ENCODE measurements at places on chromosomes 5 and 9.

- DNase-seq = no peak
Observed at GRCh38 chr5:160959804-160960203, 107.8 kb upstream of the ATP10B start.

GRCh38 chr9:112477330-112477729 is 9.3 kb upstream of the KIAA1958 start:
- DNase-seq = no peak

DNA sequence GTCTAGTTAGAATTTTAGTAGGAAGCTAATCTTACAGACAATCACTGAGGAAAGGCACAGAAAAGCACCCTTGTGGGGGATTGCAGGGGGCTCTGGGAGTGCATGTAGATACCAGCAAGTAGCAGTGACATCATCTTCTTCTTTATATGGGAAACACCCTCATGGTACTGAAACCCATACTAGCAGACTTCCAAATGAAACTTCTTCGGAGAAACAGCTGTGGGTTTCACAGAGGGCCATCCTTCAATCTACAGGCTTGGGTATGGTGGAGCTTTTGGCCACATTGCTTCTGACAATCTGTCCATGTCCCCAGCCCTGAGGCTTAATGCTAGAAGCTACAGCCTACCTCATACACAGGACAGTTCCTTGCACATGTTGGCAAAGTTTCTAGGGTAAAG is 165.2 kb upstream of the NFIB start:
- DNase-seq = no peak

GRCh38 chr5:77852514-77853352 is 76.6 kb upstream of the TBCA start:
- no peak for DNase-seq

DNA sequence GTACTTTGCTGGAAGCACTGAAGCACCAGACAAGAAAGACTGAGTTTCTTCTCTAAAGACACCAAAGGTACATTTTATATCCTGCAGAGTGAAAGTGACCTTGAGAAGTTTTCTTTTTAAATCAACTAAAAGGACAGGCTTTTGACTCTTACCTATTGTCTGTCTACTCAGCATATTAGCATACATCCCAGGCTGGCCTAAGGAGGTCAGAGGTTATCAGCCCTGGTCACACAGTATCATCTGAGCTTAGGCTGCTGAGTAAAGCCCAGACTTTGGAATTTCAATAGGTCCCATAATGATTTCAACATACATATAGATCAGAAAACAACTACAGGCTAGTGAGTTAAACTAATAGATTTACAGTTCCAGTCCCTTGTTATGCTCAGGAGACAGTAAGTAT is 10.1 kb upstream of the CDH9 start:
- DNase-seq = no peak

GRCh38 chr5:150498501-150498900 is 9.4 kb upstream of the NDST1 start:
- DNase-seq = no peak

DNA sequence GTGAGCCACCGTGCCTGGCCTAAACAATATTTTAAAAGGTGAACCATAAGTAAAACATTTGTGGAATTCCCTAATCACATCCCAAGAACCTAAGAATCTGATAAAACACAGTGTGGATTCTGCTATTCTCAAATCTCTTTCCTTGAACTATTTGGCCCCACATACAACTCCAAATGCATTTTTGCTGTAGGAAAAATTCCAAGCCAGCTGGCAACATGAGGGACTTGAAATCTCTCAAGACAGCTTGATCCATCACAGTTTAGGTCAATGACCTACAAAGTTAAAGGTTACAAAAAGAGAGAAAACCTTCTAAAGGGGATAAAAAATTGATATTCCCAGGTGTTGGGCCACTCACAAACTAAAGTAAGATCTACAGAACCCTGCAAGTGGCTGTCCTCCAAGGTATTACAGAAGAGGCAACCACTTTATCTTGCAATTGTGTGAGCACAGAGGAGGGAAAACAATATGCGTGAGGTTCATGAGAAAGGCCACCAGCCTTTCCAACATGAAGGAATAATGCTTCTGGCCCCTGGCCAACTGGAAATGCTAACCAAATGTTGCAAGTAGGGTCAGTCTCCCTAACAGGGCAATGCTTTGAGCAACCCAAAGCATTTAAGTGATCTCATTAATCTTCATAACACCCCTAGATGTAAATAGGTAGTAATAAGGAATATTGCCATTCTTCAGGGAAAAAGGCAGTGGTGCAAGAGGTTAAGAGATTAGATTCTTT is 221.4 kb downstream of the SEMA5A start:
- no peak for DNase-seq

- DNase-seq = no peak
Observed at GRCh38 chr9:82880336-82881050, 182.4 kb downstream of the RASEF start.

- DNase-seq = no peak
Observed at GRCh38 chr5:103541569-103541968, 21.0 kb downstream of the NUDT12 start.

DNA sequence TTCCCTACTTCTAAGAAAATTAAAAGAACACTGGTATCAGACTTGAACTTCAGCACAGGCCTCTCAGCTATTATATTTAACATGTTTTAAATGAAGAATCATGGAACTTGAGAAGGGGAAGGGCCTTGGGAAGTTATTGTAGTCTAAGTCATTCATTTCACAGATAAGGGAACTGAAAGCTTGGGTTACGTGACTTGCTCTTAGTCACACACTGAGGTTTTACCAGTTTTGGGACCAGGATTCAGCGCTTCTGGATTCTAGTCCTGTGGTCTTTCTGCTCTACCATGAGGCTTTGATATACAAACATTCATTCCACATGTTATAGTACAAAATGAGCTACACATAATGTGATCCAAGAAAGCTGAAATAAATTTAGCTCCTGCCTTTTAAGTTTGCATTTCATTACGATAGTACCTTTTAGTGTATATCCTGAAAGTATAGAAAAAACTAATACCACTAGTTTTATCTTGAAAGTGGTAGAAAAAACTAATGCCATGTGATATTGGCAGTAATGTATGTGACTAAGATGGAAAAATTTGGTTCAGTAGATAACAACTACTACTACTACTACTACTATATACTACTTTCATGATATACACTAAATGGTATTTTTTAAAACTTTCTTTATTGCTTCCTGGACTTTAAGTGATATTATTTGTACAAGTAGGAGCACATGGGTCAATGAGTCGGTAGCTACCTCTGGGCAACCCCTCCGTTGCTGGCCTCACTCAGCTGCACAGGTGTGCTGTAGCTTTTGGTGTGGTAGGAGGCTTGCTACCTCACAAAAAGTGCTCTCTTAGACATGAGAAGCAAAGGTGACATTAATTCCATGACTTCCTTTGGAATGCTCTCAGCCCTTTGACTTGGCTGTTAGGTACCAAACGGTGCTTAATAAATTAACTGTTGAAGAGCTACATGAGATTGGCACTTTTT is 40.7 kb downstream of the F2RL2 start:
- DNase-seq = no peak

GRCh38 chr5:127508644-127509373 is 8.6 kb upstream of the PRRC1 start:
- no peak for DNase-seq

- no peak for DNase-seq
Observed at GRCh38 chr5:179768326-179769085, 25.3 kb upstream of the LTC4S start.

DNA sequence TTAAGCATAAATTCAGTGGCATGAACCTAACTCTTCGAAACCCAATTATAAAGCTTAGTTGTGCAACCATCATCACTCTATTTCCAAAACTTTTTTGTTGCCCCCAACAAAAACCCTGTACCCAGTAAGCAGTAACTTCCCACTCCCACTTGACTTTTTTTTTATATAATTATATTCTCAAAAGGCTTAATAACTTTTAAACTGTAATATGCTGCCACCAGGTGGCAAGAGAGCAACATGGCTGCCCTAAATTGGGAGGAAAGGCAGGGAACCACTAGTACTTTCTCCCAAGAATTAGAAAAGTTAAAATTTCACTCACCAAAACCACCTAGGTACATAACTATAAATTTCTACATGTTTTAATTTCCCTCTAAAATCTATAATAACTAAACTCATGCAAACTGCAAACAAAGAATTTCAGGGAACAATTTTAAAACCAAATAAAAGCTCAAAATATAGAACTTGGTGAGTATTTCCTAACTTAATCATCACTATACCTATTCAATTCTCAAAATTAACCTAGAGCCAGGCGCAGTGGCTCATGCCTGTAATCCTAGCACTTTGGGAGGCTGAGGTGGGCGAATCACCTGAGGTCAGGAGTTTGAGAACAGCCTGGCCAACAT is 50.2 kb upstream of the RNF38 start:
- no peak for DNase-seq

GRCh38 chr9:113648048-113648447 is 184.5 kb downstream of the RGS3 start:
- no peak for DNase-seq

DNA sequence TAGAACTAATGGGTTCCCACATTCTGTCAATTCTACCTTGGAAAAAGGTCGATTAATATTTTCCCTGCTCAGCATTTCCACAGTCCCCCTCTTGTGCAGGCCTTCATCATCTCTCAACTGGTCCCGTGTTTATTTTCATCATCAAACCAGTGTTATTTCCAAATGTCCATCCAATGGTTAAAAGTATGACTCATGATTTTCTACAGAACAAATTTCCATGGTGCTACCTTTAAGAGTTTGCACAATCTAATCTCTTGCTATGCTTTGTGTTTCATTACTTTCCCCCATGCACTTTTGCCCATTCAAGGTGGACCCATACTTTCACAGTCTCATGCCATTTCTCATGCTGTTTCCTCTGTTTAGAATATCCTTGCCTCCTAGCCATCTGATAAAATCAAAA is 143.7 kb downstream of the CCDC192 start:
- DNase-seq = no peak

DNA sequence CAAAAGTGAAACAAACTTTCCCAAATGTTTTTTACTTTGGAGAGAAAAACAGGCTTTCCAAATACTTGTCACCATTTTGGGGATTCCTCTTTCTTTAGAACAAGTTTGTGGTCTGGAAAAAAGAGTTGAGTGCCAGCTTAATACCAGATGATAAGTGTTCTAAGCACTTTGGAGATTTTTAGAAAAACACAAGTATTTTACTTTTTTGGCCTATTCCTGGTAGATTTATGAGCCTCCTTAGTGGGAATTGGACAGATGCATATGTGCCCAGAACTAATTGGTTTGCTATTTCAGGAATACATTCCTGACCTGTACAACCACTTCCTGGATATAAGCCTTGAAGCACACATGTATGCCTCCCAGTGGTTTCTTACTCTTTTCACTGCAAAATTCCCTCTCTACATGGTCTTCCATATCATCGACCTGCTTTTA is 40.5 kb downstream of the GPR21 start:
- no peak for DNase-seq

DNA sequence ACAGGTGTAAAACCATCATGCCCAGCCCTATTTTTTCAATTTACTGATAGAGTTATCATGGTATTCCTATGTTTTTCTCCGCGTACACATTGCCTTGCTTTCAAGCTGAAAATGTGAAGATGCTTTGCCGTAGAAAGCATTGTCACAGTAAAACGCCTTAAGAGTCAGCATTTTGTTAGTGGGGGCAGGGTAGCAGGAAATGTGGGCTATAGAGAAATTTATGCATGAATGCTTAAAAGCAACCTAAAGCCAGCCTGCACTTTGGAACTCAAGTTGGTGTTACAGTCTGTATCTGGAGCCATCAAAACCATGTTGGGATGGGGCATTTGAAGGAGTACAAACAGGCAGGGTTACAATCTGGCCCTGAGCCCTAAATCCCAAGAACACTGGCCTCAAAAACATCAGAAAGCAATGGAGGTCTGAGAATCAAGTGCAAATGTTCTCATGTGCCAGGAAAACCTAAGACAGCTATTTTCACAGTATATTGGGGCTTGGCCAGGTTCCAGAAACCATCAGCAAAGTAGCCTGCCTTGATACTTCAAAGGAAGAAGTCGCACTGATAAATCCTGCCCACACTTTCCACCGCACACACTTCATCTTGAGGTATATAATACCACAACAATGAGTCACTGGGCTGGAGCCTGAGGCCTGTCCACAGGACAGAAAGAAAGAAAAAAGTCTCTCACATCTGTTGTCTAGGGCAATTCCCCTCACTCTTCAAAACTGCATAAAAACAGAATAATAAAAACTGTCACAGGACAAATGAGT is 313.8 kb downstream of the ENC1 start:
- DNase-seq = no peak

GRCh38 chr5:131647048-131647769 is 12.2 kb upstream of the RAPGEF6 start:
- DNase-seq = no peak

GRCh38 chr5:55577353-55578060 is 42.7 kb upstream of the PLPP1 start:
- no peak for DNase-seq

DNA sequence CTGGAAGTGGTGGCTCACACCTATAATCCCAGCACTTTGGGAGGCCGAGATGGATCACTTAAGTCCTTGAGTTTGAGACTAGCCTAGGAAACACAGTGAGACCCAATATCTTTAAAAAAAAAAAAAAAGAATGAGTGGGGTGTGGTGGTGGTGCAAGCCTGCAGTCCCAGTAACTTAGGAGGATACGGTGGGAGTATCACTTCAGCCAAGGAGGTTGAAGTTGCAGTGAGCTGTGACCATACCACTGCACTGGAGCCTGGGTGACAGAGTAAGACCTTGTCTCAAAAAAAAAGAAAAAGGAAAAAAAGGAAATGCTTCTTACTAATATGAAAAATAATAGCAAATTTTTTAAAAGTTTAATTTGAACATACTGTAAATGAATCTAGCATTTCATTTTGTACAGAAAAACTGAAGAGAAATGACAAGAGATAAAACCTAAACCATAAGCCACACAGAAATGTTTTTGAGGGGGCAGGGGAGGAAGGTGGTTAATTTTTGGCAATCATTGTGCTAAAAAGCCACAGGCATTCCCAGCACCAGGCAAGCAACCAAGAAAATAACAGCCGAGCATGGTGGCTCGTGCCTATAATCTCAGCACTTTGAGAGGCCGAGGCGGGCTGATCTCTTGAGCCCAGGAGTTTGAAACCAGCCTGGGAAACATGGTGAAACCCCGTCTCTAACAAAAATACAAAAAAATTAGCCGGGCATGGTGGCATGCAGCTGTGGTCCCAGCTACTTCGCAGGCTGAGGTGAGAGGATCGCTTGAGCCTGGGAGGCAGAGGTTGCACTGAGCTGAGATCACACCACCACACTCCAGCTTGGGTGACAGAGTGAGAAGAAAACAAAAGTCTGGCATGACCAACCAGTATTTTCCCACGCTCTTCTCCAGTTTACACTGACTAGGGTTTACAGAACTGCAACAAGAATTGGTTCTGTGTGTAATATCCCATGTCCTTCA is 114.5 kb upstream of the NR5A1 start:
- no peak for DNase-seq

GRCh38 chr5:132530946-132531345 is 12.4 kb downstream of the IL5 start:
- DNase-seq = no peak
